Activated T-cell treated with anti-CD3 and anti-CD28 coated beads, Interleukin-2, amount 50 U/mL, for 72 hours (primary cell): ENCODE measurements at places on chromosomes 12 and 14. TPM values are rescaled to one million over a fixed set of nuclear protein-coding genes. Genes with fewer than 3 reads are reported as not detected.

- peak; percentile 49 for DNase-seq
Measured at GRCh38 chr14:21098076-21098891, at the start of gene ZNF219. ZNF219 (minus strand) TSS chr14:21098655; CDS start chr14:21093591, 5,064 bp downstream.

Gene TAS2R14
- 1.2 TPM for total RNA-seq

GRCh38 chr14:61229475-61229888 lies 51.7 kb downstream of the TMEM30B start:
- no peak for DNase-seq

- DNase-seq = no peak
Measured at GRCh38 chr14:94284221-94284620, 8.8 kb downstream of the SERPINA10 start.

Gene DTX3
- total RNA-seq = 52.7 TPM

GRCh38 chr14:100580316-100581227 lies 6.6 kb downstream of the BEGAIN start:
- no peak for DNase-seq

DNA sequence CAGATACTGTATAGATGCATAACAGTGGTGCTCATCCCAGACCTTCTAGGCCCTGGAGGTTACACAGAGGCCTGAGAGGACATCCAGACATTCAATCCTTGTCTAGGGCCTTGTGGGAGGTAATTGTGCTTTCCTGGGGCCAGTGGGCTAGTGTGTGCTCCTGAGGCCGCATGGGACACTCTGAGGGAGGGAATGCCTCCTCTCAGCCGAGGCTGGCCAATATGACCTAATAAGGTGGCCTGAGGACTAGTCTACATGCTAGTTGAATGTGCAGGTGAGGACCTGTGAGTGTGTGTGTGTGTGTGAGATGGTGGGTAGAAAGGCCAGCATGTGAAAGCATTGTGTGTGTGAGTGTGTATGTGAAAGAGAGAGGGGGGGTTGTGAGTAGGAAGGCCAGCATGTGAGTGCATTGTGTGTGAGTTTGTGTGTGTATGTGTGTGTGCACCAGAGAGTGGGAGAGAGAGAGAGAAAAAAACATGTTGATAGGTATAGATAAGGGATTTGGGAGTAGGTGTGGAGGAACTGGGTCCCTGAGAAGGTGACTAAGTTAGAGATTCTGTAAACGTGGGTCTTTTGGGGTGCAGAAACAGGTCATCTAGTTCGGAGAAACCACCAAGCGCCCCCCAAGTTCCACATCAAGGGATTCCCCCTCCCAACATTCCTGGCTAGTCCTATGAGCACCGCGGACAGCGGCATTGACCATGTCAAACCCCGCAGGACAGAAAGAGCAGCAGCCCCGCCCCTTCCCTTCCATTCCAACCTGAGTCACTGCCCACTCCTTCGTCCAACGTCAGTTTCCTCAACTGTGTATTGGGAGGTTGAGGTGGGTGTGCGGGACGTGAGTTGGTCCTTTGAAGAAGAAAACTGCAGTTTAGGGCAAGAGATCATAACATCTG lies 9.7 kb upstream of the KRT81 start:
- DNase-seq = no peak

- DNase-seq = no peak
Measured at GRCh38 chr12:26563552-26563951, 269.4 kb downstream of the ITPR2 start.

DNA sequence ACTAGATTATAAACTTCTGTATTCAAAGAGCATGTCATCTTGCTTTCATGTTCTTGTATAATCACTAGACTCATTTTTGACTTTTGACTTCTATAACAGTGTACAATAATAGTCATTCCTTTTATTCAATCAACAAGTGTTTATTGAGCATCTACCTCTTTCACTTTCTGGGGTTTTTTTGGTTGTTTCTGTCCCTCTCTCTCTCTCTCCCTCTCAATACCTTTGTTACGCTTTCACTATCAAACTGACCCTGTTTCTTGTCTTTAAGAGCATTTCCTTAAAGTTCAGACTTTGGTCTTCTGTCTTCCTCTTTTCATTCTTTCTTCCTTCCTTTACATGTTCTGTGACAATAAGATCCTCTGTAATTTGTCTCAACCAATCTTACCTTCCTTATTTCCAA lies 49.5 kb downstream of the GPR137C start:
- DNase-seq = no peak
